Dorsolateral prefrontal cortex (tissue), 122 donors: ENCODE measurements at places on chromosomes 3 and 15.

GRCh38 chr3:120143676-120144075 lies 49.4 kb upstream of the GSK3B start:
- DNase-seq, result no peak

GRCh38 chr3:57048052-57048671 lies 12.3 kb upstream of the SPATA12 start:
- no peak for DNase-seq

- DNase-seq, result no peak
These were observed 40.9 kb upstream of the RGMA start for GRCh38 chr15:93129702-93130488.

DNA sequence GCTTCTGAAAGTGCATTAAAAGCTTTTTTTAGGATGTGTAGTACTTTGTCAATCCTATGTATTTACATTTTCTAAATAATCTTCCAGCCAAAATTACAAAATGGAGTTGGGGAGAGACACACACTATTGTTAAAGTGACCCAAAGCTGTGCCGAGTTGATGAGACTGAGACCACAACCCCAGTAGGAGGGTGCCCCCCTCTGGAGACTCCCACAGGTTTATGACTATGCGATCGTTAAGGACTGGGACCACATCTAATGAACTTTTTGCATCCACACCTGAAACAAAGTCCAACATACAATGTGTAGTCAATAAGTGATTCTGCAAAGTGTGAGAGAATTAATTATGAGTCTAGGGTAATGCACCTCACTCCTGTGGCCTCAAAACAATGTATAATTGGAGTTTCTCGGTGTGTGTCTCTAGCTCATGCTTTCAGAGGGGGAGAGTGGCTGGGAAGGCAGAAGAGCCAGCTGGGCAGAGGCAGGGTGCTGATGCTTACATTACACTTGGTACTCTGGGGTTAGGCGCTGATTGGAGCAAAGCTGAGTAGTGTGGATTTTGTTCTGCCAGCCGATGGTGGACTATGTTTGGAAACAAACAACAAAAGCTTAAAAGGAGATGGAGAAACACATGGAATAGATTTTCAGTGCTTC lies 102.8 kb downstream of the KCNH8 start:
- peak; percentile 43 for DNase-seq

- no peak for DNase-seq
These were observed 45.4 kb upstream of the TERB2 start for GRCh38 chr15:44910981-44911625.

DNA sequence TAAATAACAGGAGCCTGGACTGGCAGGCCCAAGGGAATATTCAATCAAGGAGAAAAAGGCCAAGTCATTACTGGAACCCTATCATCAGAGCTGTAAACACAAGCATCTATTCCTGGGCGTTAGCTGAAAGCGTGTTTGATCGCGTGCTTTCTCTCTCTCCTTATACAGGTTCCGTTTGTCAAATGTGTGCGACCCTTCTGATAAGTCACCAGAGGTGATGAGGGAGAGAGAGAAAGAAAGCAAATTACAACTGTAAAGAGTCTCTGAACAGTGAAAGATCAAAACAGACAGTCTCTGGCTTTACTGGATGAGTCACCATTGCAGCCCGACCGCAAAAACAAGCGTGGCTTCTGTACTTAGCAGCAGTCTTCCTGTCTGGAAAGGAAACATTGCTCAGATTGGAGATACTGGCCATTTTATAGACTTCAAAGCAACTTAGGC lies 39.5 kb upstream of the TPRG1 start:
- no peak for DNase-seq

DNA sequence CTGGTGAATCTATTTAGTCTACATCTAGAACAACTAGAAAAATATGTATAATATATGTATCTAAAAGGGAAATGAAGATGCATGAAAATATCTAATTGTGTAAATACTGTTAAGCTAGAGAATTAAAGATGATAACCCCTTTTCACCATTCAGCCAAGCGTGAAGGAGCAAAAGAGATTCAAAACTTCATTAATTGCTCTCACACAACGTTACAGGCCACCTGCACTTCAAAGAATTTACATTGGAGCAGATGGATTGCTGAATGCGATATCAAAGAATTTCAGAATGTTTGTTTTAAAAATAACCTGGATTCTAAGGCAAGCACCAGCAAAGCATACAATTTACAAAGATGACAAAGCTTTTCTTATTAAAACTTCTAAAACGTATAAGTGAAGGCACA lies 243.2 kb downstream of the ROBO2 start:
- DNase-seq, result no peak

DNA sequence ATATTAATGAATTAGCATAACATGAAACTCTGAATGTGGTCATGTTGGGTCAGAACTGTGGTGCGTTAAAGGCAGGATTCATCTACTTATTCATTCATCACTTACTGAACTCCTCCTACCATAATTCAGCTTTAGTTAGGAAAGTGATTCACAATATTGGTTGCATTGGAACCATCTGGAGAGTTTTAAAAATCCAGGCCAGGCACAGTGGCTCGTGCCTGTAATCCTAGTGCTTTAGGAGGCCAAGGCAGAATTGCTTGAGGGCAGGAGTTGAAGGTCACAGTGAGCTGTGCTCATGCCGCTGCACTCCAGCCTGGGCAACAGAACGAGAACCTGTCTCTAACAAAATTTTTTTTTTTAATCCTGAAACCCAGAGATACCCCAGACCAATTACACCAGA lies 44.2 kb upstream of the ATG7 start:
- no peak for DNase-seq

DNA sequence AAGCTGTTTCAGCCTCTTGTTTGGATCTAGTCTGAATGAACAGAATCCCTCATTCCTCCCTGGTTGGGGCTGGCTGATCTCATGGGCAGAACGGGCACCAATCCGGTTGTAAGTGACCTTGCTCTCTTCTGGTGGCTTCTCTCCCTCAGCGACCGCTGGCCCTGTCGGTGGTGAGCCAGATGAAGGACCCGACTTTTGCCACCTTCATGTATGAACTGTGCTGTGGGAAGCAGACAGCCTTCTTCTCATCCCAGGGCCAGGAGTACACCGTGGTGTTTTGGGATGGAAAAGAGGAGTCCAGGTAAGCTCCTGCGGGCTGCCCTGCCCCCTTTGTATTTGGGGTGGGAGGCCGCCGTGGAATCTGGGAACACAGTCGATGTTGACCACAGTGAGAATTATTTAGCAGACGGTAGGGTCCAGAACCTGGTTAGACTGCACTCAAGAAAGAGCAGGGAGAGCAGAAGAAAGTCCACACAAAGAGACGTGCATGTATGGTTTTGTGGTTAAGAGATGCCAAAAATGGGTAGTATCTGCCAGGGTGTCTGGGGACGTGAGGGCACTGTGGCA lies 138.8 kb downstream of the LRRK1 start:
- no peak for DNase-seq

GRCh38 chr3:31522152-31522551 lies 10.6 kb upstream of the STT3B start:
- DNase-seq, result no peak

DNA sequence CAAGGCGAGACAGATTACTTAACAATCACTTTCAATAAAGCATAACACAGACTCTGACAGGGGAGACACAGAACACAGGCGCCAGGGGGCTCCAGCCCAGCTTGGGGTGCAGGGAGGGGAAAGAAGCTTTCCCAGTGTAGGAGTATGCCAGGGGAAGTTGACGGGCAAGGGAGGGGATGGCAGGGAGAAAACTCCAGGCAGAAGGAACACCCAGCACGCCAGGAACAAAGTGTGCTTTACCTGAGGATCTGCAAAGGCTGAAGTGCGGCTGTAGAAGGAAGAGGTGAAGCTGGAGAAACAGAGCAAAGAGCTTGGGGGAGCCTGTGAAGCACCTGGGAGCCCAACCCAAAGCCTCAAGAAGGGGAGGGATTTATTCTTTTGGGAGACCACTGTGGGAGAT lies 12.1 kb downstream of the RGMA start:
- DNase-seq, result no peak

- no peak for DNase-seq
These were observed 76.1 kb downstream of the TOP2B start for GRCh38 chr3:25588441-25589103.

GRCh38 chr3:170785454-170785853 lies 84.5 kb downstream of the RPL22L1 start:
- no peak for DNase-seq

GRCh38 chr3:124131580-124131979 lies 139.7 kb upstream of the ROPN1 start:
- DNase-seq, result no peak

DNA sequence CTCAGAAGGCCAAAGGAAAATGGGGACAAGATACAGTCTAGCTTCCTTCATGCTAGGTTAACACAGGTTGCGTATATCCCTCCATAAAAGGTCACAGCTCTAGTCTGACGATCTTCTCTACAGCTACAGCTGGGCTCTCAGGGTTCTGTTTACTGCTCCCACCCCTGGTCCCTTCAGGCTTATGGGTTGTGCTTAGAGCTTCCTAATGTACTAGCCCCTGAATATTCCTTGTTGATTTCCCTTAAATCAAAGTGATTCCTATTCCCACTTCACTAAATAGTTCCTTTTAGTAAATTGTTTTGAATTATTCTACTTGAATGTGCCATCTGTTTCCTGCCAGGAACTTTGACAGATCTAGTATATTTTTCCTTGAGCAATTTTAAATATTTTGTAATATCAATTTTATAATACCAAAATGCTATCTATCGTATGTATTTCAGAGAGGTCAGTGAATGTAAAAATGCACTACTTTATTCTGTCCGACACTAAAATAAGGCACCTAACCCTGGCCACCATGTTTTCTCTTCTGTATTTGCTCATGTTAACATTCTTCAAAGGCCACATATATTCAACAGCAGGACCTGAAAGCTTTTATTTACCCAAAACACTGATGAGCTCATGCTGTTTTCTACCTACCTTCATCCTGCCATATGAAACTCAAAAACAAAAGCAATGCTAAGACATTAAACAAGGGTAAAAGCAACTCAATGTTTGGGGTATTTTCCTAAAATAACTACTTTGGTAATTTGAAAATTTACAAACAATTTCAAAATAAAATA lies 92.8 kb upstream of the TGFBR2 start:
- DNase-seq, result no peak

DNA sequence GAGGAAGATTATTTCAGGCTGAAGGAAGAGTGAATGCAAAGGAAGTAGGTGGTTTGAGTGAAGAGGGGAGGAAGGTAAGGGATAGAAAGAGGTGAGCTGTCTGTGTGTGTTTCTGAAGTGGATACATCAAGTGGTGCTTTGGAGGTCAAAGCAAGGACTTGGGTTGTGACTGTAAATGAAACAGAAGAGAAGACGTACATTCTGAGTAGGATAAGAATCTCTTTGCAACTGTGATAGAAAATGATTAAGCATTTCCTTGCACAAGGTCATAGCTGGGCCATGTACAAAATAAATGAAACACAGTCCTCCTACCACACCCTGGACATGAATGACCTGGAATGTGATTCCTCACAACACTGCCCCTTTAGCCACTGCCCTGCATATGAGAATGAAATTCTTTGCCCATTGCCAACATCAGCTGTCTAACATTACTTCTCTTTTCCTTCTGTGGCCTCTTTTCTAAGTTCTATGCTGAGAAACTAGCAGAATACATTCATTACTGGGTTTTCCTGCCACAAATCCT lies 28.3 kb upstream of the MINDY4B start:
- no peak for DNase-seq

DNA sequence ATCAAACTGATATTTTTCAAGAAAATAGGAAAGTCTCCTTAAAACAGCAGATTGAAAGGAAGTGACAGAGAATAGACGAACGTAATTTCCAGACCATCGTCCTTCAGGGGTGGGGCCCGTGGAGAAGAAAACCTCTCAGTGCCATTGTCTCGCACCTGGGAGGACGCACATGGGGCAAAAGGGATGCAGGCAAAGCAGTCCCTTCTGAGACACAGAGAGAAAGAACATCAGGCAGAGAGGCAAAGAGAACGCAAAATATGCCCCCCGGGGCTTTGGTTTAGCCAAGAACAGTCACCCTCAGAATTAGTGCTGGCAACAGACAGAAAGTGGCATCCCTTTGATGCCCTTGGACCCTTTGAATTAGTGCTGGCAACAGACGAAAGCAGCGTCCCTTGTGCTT lies 37.0 kb downstream of the MUC20 start:
- DNase-seq, result no peak

GRCh38 chr3:189270248-189270832 lies 98.6 kb downstream of the TPRG1 start:
- DNase-seq, result peak; percentile 41

GRCh38 chr15:64623347-64623996 lies 151.9 kb downstream of the RBPMS2 start:
- no peak for DNase-seq

- no peak for DNase-seq
These were observed 62.2 kb downstream of the PYDC2 start for GRCh38 chr3:191523148-191523547.

DNA sequence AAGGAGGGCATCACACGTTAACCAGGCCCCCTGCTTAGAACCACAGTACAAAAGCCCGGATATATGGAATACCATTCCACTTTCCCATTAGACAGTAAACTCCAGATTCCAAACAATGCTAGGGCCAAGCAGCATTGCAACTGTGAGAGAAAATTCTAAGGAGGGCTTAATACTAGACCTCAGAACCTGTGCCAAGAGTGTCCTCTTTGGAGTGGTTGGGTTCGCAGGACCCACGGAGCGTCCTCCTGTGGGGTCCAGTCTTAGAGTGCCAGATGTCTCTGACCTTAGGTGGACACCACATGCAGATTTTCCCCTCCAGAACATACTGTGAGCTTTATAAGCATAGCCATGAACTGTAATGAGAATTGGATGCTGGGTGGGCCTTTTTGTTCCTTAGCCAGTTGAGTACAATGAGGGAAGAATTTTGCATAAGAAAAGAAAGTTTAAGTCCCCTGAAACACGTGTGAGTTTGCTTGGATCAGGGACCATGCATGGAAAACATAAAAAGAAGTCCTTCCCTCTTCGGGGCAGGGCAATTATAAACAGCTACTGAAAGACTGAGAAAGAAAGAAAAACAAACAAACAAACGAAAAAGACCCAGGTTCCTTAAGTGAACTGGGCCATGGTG lies 325.7 kb downstream of the NEK10 start:
- DNase-seq, result no peak

DNA sequence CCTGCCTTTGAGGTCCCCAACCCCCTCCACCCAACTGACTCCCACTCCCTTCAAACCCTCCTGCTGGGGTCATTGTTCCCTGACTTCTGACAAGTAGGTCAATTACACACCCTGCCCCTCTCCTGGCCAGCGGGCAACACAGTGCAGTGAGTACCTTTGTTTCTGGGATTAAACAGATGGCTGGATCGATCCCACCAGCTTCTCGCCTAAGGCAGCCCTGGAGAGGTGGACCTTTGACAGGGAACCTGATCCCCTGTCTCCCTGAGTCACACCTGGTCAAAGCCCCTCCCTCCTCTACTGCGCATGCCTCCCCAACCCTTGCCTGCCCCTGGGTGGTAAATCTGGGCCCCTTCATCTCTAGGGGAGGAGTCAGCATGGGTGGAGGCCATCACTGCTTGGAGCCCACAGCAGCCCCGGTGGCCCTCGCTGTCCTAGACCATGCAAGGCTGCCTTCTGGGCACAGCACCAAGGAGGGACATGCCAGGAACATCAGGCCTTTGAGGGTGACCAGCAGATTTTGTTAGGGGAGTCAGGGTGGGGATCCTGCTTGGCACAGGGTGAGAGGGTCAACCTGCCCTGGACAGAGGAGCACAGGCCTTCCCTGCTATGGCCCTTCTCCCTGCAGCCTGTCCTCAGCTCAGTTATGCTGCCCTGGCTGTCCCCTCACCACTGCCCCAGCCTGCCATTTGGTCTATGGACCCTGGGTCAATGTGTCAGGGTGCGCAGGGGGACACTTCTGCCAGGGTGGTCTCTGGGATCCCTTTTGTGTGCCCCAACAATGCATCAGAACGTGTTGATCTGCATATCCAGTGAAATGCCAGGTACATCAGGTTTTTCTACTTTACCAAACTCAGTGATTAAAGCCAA lies 9.8 kb upstream of the PRR23E start:
- DNase-seq, result no peak
